ENCODE measurements at places on chromosomes 3 and 15. TPM values are rescaled to one million over a fixed set of nuclear protein-coding genes. Genes with fewer than 3 reads are reported as not detected.

DNA sequence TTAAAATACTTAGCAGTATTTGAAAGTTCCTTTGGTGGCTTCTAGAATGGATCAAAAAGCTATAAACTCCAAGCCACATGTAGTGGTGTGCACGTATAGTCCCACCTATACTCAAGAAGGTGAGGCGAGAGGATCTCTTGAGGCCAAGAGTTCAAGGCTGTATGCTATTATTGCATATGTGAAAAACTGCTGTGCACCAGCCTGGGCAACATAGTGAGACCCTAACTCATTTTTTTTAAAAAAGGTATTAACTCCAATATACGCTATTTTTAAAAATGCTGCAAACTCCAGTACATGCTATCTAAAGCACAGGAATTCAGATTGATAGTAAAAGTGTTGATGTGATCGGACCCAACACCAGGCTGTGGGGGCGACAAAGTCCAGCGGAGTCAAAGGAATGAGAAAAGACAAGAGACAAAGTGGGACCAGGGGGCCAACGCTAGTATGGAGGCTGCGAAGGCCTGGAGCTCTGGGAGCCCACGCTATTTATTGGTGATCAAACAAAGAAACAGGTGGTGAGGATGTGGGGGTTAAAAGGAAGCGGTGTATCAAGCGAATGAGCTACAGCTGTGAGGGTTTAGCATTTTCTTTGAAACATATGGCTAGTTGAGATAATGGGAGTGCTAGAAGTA, 66.6 kb downstream of the ARIH1 start:
- DNase-seq, result no peak

DNA sequence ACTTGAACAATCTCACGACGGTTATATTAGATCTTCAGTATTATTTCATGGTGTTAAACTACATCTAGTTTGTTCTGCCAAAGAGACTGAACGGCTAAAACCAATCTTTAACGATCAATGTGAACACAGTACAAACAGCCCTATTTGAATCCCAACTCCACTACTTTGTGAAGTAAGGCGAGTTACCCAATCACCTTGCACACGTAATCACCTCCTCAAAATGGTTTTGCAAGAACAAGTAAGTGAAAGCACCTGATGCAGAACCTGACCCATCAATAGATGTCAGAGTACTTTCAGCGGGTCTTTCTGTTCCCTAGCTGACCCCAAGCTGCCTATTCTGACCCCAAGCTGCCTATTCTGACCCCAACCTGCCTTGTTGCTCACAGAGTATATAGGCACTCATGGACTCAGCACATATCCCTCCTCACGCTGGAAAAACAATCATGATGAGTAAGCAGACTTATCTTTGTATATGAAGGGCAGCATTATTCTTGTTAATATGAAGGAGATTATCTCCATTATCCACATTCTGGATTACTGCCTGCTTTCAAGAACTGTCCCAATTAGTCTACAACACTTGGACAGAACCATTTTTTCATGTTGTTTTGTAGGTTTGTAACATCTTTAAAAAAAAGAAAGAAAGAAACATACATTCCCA, 3.7 kb downstream of the KPNA1 start:
- DNase-seq, result no peak

ZKSCAN7 gene
- total RNA-seq, result 2.7 TPM

DNA sequence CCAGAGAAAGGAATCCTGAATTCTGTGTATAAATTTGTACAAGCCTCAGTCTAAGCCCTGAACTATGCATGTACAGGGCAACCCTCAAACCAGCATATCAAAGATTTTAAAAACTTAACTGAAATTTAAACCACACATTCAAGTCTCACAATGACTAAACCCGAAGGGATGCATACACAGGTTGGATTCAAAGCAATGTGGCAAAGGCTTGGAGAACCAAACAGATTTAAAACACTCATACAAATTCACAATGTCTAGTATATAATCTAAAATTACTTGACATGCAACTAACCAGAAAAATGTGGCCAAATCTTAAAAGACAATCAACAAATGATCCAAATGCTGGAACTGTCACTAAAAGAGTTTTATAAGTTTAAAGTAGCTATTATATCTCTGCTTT, 36.4 kb downstream of the CEP152 start:
- DNase-seq, result no peak

ROPN1 gene
- total RNA-seq, result not detected

DNA sequence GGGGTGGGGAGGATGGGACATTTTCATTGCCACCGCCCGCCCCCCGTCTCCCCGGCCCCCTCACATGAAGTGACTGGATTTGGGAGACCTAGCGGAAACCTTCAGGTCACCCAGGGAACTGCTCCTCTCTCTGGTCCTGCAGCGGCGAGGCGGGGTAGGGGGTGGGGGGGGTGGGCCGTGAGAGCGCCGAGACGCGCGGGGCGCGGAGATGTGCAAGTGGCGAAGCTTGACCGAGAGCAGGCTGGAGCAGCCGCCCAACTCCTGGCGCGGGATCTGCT, 712 bp upstream of the MME start:
- no peak for DNase-seq

MAP1A gene
- 31.5 TPM for total RNA-seq
